ENCODE measurements at places on chromosomes 7 and 10. TPM values are rescaled to one million over a fixed set of nuclear protein-coding genes. Genes with fewer than 3 reads are reported as not detected.
A peak's percentile ranks its signal among the peaks of the same experiment; 100 is the strongest.

GRCh38 chr7:1494447-1494846 is 9.7 kb downstream of the INTS1 start:
- no peak overlapping the region for H3K27ac ChIP-seq
- no peaks in the 10 kb centered on the region for H3K27me3 ChIP-seq
- no peaks in the 10 kb centered on the region for H3K4me1 ChIP-seq

DNA sequence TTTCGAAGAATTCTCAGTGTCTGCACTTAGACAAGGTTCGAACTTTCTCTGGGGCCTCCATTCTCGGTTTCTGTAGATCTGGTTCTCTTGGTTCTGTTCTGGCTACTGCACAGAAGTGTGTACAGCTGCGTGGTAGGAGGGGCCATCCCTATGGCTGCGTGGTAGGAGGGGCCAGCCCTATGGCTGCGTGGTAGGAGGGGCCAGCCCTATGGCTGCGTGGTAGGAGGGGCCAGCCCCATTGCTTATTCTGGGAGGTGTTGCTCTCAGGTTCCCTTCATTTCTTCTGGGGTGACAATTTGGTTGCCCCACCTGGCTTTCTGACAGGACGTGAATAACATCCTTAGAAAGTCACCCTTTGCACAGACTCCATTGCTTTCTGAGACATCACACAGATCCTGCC is 65.2 kb upstream of the CHST15 start:
- H3K27me3 ChIP-seq = no peaks in the 10 kb centered on the region
- no peaks in the 10 kb centered on the region for H3K36me3 ChIP-seq
- H3K4me3 ChIP-seq = no peak overlapping the region
- H3K27ac ChIP-seq = no peak overlapping the region

GRCh38 chr10:132103116-132103910 is 37.6 kb downstream of the JAKMIP3 start:
- H3K36me3 ChIP-seq = no peaks in the 10 kb centered on the region
- DNase-seq = no peak
- no peaks in the 10 kb centered on the region for H3K4me1 ChIP-seq
- H3K27me3 ChIP-seq = no peaks in the 10 kb centered on the region

- no peak overlapping the region for H3K4me3 ChIP-seq
- no peaks in the 10 kb centered on the region for H3K36me3 ChIP-seq
- no peaks in the 10 kb centered on the region for H3K4me1 ChIP-seq
- no peaks in the 10 kb centered on the region for H3K27me3 ChIP-seq
- DNase-seq = no peak
Measured at GRCh38 chr7:105164751-105165150, 150.7 kb downstream of the KMT2E start.

The SAMD9L gene
- 15.7 TPM for total RNA-seq

- H3K36me3 ChIP-seq = no peaks in the 10 kb centered on the region
- H3K4me1 ChIP-seq = no peaks in the 10 kb centered on the region
- peak overlapping the region; percentile 64 for H3K4me3 ChIP-seq
- H3K27me3 ChIP-seq = peaks cover 6% of the 10 kb centered on the region
Measured at GRCh38 chr7:24574386-24574785, 1.1 kb downstream of the PALS2 start.

GRCh38 chr7:36119005-36119706 is 33.9 kb upstream of the EEPD1 start:
- H3K36me3 ChIP-seq = no peaks in the 10 kb centered on the region
- H3K4me3 ChIP-seq = no peak overlapping the region
- peaks cover 27% of the 10 kb centered on the region for H3K4me1 ChIP-seq
- DNase-seq = peak; percentile 99

DNA sequence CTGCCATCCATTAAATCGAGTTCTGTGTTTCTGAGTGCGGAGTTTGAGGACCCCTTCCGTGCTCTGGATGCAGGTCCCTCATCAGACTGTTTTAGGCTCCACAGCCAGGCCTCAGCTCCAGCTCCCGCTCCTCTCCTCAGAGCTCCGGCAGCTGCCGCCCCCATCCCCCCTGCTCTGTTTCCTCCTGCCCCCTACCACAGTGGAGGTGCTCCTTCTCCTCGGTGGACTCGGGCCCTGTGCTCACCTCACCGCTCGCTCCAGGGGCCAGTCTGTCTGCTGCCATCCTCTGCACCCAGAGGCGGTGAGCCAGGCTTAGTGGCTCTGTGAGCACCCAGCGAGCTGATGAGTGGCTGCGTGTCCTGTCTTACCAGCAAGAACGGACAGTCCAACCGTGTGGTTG is 21.4 kb upstream of the PRKAR1B start:
- H3K27ac ChIP-seq = no peak overlapping the region
- H3K4me3 ChIP-seq = no peak overlapping the region
- DNase-seq = no peak
- peaks cover 2% of the 10 kb centered on the region for H3K36me3 ChIP-seq
- H3K4me1 ChIP-seq = no peaks in the 10 kb centered on the region
- H3K27me3 ChIP-seq = no peaks in the 10 kb centered on the region

The ABCC2 gene
- total RNA-seq = 0.66 TPM

The PLCE1 gene
- total RNA-seq = 0.33 TPM

- DNase-seq = no peak
- no peak overlapping the region for H3K4me3 ChIP-seq
- H3K27me3 ChIP-seq = peaks cover 87% of the 10 kb centered on the region
- H3K4me1 ChIP-seq = no peaks in the 10 kb centered on the region
Measured at GRCh38 chr7:27239387-27240014, 3.1 kb upstream of the EVX1 start.

The GALNT11 gene
- total RNA-seq = 32.4 TPM

GRCh38 chr7:39733881-39734632 is 110.7 kb downstream of the RALA start:
- peak overlapping the region; percentile 98 for H3K27ac ChIP-seq
- no peaks in the 10 kb centered on the region for H3K27me3 ChIP-seq
- peak overlapping the region; percentile 75 for H3K4me3 ChIP-seq
- DNase-seq = peak; percentile 50
- H3K36me3 ChIP-seq = no peaks in the 10 kb centered on the region

The FGFR2 gene
- total RNA-seq = 0.17 TPM

- H3K27me3 ChIP-seq = no peaks in the 10 kb centered on the region
- H3K27ac ChIP-seq = peak overlapping the region; percentile 88
- H3K36me3 ChIP-seq = no peaks in the 10 kb centered on the region
- DNase-seq = peak; percentile 91
- peak overlapping the region; percentile 18 for H3K4me3 ChIP-seq
- peaks cover 34% of the 10 kb centered on the region for H3K4me1 ChIP-seq
Measured at GRCh38 chr10:125146791-125147579, 13.4 kb downstream of the CTBP2 start.

DNA sequence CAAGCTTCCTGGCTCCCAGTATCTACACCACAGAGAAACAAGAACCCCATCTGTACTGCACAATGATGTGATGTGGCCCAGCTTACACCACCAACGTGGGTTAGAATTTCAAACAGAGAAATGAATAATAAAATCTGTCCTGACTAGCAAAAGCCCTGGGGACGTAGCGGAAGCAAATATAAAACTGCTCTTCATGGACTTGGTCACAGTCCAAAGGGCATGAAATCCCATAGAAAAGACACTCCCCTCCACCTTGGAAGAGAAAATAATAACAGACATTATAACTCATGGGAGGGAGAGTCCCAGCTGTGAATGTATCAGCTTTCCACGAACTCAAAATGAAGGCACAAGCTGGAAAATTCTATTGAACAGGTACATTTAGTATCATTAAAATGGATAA is 205.3 kb upstream of the GALNT17 start:
- no peak for DNase-seq
- H3K4me3 ChIP-seq = no peak overlapping the region
- H3K4me1 ChIP-seq = no peaks in the 10 kb centered on the region
- H3K36me3 ChIP-seq = no peaks in the 10 kb centered on the region

- H3K4me1 ChIP-seq = no peaks in the 10 kb centered on the region
- DNase-seq = peak; percentile 23
- no peaks in the 10 kb centered on the region for H3K27me3 ChIP-seq
- H3K36me3 ChIP-seq = no peaks in the 10 kb centered on the region
Measured at GRCh38 chr7:7100432-7100849, 81.9 kb upstream of the C1GALT1 start.

DNA sequence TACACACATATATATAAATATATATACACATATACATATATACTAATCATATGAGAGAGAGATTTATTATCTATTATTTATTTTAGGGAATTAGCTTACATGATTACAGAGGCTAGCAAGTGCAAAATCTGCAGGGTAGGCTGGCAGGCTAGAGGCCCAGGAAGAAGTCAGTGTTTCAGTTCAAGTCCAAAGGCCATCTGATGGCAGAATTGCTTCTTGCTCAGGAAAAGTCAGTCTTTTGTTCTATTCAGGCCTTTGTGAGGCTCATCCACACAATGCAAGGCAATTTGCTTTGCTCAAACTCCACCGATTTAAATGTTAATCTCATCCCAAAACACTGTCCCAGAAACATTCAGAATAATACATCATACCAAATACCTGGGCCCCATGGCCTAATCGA is 2.6 kb upstream of the C10orf120 start:
- H3K4me3 ChIP-seq = no peak overlapping the region
- H3K27ac ChIP-seq = no peak overlapping the region
- no peaks in the 10 kb centered on the region for H3K36me3 ChIP-seq
- H3K27me3 ChIP-seq = no peaks in the 10 kb centered on the region
- no peak for DNase-seq
- no peaks in the 10 kb centered on the region for H3K4me1 ChIP-seq

Data from fibroblast of lung (primary cell).